ENCODE measurements at places on chromosomes 2 and 18. TPM values are rescaled to one million over a fixed set of nuclear protein-coding genes. Genes with fewer than 3 reads are reported as not detected.

Gene CCDC74A
- total RNA-seq: 20.2 TPM

Gene SERPINB10
- not detected for total RNA-seq

Gene LIMS4
- 0.33 TPM for total RNA-seq

Gene RGPD3
- 0.82 TPM for total RNA-seq

Gene CRYBA2
- not detected for total RNA-seq

Gene NT5C1B
- not detected for total RNA-seq

Gene FSHR
- not detected for total RNA-seq

Gene PCARE
- total RNA-seq: under 0.01 TPM

Gene GREB1
- 2.5 TPM for total RNA-seq

Gene ARID5A
- 179 TPM for total RNA-seq

Gene MAPRE3
- 9.9 TPM for total RNA-seq

Gene TNFRSF11A
- total RNA-seq: 3.6 TPM

Gene EFEMP1
- total RNA-seq: 68.8 TPM

Gene TUBA3E
- total RNA-seq: not detected

Gene SCLY
- total RNA-seq: 14.4 TPM

Gene BUB1
- total RNA-seq: 0.71 TPM

Gene GLI2
- total RNA-seq: 2.9 TPM

Gene THSD7B
- 0.16 TPM for total RNA-seq

Gene SLC35F6
- 19.6 TPM for total RNA-seq

Gene MALL
- total RNA-seq: 5.8 TPM

Gene SP140
- total RNA-seq: not detected

Gene SERPINB2
- 0.81 TPM for total RNA-seq

Gene SCN3A
- 4.3 TPM for total RNA-seq

Gene CHRNG
- not detected for total RNA-seq

Gene CFAP53
- not detected for total RNA-seq

Gene LRATD1
- 4.4 TPM for total RNA-seq

Gene ZNF519
- 46.0 TPM for total RNA-seq

Gene GULP1
- total RNA-seq: 51.0 TPM

Gene CYS1
- 10.3 TPM for total RNA-seq

Gene CHRNA1
- total RNA-seq: not detected

Gene CRYGD
- not detected for total RNA-seq

Gene CTAGE1
- total RNA-seq: not detected

Gene YWHAQ
- total RNA-seq: 273 TPM

Gene TXNDC2
- not detected for total RNA-seq

Gene ZNF396
- total RNA-seq: 3.3 TPM

Gene CASP8
- 8.6 TPM for total RNA-seq

Gene SMCHD1
- total RNA-seq: 87.1 TPM

Gene GDF7
- 0.49 TPM for total RNA-seq

Gene TACR1
- 0.54 TPM for total RNA-seq

Gene AQP12B
- total RNA-seq: not detected

Gene MAP2
- total RNA-seq: 21.8 TPM

Gene RMND5A
- 48.2 TPM for total RNA-seq

Gene UCN
- total RNA-seq: 0.71 TPM

Gene CDKL4
- total RNA-seq: 0.54 TPM

Gene ERBB4
- total RNA-seq: under 0.01 TPM

Gene B3GNT2
- 16.9 TPM for total RNA-seq

Gene LYG2
- total RNA-seq: not detected

Gene MAP3K19
- not detected for total RNA-seq

Gene GKN2
- not detected for total RNA-seq

Gene LCT
- total RNA-seq: not detected

Gene SIX3
- total RNA-seq: not detected

Gene EVA1A
- not detected for total RNA-seq

Gene SOWAHC
- total RNA-seq: 25.8 TPM
